Breast epithelium (tissue), 4 donors: ENCODE measurements at places on chromosomes 12 and 14. TPM values are rescaled to one million over a fixed set of nuclear protein-coding genes. Genes with fewer than 3 reads are reported as not detected.

Gene ACTR10
- 71.4 TPM for total RNA-seq

Gene PTCSC3
- total RNA-seq, result not detected

GRCh38 chr12:109737631-109738030 is 24.0 kb downstream of the FAM222A start:
- DNase-seq, result no peak

DNA sequence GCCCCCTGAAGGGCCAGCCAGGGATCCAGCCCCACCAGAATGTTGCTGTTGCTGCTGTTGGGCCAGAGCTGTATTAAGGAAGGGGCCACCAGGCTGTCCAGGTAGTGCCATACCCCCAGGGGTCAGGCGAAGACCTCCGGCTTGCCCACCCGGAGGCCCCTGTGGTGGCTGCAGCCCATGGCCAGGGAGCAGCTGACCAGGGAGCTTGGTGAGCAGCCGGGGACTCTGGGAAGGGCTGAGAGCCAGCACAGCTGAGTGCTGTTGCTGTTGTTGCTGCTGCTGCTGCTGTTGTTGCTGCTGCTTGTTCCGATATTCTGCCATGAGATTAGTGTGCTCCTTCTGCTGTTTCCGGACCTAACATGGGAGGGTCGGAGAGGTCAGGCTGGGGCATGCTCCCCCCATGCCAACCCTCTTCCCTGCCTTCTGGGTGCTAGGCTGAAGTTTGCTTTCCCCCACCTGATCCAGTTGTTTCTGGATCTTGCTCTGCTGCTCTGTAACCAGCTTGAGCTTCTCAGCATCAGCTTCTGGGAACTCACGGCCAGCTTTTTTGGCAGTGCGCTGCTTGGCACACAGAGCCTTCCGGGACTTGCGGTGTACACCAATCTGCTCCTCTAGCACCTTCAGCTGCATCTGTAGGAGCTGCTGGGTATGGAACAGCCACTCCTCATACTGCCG is 15.2 kb upstream of the PRKAG1 start:
- DNase-seq, result no peak

DNA sequence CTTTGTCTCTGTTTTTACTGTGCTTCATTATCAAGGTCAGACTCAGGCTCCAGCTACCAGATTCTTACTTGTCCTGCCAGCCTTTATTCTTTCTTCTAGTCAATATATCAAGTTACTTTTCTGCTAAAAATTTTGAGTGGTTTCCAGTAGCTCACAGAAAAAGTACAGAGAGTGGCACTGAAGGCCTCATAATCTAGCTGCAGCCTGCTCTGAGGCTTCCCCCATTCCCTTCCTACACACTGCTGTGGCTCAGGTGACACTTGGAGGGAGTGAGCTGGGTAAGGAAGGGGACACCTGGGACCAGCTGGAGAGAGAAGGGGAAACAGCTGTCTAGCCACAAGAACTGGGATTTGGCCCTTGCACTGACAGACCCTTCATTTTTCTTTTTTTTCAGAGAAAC is 25.4 kb downstream of the TTC6 start:
- DNase-seq, result no peak
